ENCODE measurements at places on chromosomes 12 and 14.
A peak's percentile ranks its signal among the peaks of the same experiment; 100 is the strongest.

DNA sequence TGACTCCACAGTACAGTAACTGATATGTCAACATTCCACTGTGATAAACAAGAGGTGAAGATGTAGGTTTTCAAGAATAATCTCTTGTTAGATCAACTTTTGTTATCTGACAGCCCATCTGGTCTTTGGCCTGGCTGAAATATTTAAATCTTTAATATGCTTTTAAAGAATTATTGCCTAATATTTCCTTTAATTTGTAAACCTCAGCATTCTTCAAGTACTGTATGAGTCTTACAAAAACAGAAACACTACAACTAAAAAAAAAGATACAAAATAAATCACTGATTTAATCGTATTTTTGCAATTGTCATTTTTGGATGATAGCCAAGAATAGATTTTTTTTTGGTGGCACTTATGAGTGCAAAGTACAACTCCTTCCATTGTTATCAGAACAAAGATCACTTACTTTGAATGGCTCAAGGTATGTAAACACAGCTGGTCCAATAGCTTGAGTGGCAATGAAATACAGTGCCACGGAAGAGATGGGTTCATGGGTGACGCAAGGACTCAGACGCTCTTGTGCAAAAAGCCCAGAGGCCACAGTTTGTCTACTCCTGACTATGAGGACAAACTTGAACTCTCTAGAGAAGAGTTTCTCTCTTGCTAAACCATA lies 109.5 kb downstream of the PAX9 start:
- no peak for DNase-seq

- DNase-seq, result no peak
Observed at GRCh38 chr14:55752580-55753390, 172.8 kb downstream of the KTN1 start.

GRCh38 chr14:84493779-84494178 lies 1036.2 kb upstream of the FLRT2 start:
- no peak for DNase-seq

- DNase-seq, result no peak
Observed at GRCh38 chr14:41875116-41875515, 268.4 kb downstream of the LRFN5 start.

GRCh38 chr12:123306200-123306599 lies 34.5 kb upstream of the CDK2AP1 start:
- no peak for DNase-seq

DNA sequence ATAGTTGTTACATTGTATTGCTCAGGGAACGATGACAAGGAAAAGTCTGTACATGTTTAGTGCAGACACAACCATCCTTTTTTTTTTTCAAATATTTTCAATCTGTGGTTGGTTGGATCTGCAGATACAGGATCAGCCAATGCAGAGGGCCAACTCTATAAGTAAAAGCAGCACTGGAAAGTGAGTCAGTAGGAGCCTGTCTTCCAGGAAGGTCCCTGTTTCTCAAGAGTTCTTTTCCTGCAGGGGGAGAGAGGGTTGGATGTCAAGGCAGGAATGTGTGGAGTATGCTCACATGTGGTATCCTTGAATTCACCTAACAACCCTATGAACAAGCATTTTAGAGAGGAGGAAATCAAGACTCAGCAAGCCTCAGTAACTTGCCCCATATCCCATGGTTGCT lies 409.1 kb downstream of the NPAS3 start:
- DNase-seq, result no peak

GRCh38 chr12:103269946-103270345 lies 225.8 kb downstream of the C12orf42 start:
- DNase-seq, result no peak

GRCh38 chr14:74859757-74860552 lies 16.0 kb downstream of the PROX2 start:
- no peak for DNase-seq

GRCh38 chr12:131805421-131805820 lies 22.8 kb upstream of the MMP17 start:
- DNase-seq, result no peak

- DNase-seq, result no peak
Observed at GRCh38 chr14:104654119-104654518, 35.3 kb upstream of the INF2 start.

GRCh38 chr14:68942296-68943035 lies 36.6 kb downstream of the ACTN1 start:
- DNase-seq, result no peak

DNA sequence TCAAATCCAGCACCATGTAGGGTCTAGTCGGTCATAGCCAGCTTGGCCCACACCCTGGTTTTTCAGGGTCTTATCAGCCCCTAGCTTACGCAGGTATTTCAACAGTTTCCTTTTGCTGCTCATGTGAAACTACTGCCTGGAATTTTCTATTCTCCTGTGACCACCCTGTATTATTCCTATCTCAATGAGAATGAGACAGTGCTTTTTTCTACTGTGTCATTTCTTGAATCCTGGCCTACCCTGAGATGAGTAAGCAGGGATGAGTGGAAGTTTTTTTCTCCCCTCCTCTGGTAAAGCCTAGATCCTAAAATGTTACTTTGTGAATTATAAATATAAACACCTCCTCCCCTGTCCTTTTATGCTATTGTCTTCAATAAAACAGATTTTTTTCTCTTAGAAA lies 62.7 kb upstream of the ARID2 start:
- DNase-seq, result no peak

DNA sequence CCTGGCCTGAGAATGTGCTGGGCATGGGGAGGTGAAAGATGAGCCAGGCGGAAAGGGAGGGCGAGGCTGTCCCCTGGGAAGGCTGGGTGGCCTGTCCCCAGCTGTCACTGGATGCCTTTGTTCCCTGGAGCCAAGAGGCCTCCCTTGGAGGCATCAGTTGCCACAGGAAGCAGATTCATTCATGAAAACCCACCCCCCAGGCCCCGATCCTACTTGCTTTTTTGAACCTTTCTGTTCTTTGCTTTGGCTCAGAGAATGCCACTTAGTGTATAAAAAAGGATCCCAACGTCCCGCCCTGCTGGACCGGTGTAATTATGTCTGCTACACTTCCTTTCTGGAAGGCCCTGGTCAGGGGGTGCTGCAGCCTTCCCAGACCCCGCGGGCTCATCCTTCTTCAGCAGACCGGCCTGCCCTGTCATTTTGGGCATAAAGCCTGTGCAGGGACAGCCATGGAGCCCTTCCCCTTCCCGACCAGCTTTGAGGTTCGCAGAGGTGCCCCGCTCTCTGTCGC lies 220.2 kb downstream of the SLC41A2 start:
- DNase-seq, result no peak

DNA sequence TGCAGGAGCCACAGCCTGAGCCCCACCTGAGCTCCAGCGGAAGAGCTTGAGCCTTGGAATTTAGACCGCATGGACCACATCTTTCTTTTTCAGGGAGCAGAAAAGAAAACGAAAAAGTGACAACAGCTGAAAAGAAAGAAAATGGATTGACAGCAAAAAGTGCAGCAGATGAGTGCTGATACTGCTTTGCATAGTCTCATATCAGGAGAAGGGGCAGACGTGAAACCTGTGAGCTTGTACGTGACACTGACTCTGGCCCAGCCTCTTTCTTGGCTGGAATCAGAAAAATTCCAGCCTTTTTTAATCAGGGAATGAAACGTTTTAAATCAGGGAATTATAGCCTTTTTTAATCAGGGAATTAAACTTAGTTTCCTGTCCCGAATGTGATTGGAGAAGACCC lies 1296.5 kb downstream of the TMEM121 start:
- no peak for DNase-seq

DNA sequence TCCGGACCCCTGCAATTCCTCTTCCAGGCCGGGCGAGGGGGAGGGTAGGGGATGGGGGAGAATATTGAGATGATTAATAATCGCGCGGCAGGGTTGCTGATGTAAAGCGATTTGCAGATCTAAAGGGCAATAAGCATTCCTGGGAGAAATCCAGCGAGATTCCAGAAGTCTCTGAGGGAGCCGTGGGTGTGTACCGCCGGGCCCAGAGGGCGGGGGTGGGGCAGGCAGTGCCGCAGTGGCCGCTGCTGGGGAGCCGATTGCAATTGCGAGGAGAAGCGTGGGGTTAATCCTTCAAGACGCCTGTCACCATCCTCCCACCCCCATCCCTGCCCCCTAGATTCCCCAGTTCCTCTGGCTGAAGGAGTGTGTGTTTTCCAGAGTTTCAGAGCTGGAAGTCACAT lies 16.4 kb downstream of the FOS start:
- peak; percentile 45 for DNase-seq
